Foreskin fibroblast (primary cell): ENCODE measurements at places on chromosomes 6 and 20.

GRCh38 chr6:158849899-158850806 is 31.0 kb upstream of the EZR start:
- DNase-seq, result peak; percentile 89

GRCh38 chr6:111838749-111839484 is 34.3 kb downstream of the FYN start:
- no peak for DNase-seq

DNA sequence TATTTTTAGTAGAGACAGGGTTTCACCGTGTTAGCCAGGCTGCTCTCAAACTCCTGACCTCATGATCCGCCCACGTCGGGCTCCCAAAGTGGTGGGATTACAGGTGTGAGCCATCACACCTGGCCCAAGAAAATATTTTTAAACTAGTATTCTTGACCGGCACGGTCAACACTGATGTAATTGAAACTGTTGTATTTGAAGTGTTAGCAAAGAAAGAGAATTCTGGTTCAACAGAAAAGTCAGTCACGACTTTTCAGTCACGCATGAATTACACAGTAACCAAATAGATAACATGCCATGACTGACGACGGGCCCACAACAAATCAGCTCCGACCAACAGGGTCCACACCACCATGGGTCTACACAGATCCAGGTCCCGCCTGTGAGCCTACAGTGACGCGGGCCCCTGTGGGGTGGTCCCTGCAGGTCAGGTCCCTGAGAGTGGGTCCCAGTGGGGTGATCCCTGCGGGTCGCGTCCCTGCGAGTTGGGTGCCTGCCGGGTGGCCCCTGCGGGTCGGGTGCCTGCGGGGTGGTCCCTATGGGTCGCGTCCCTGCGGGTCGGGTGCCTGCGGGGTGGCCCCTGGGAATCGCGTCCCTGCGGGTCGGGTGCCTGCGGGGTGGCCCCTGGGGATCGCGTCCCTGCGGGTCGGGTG is 1.0 kb downstream of the GMEB2 start:
- DNase-seq, result no peak

DNA sequence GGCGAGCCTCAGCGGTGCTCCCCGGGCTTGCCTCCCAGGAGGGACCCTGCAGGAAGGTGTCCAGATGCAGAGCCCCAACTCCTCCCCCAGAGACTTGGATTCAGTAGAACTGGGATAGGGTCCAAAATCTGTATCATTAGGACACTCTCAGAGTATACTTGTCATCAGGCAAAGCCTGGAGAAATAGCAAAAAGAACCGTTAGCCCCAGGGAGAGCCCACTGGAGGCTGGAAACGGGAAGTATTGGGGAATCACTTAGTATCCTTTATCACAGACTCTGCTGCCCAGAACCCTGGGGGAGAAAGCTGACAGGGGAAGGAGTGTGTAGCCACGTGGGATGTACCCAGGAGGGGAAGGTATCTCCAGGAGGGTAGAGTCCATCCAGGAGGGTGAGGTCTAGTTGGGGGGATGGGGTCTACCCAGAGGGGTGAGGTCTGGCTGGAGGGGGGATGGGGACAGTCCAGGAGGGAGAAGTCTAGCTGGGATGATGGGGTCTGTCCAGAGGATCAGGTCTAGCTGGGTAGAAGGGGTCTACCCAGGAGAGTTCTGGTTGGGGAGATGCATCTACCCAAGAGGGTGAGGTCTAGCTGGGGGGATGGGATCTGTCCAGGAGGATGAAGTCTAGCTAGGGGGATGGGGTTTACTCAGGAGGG is 107.2 kb downstream of the LY86 start:
- DNase-seq, result no peak

- DNase-seq, result no peak
These were observed 289.9 kb downstream of the KIF16B start for GRCh38 chr20:16283307-16283706.

- DNase-seq, result no peak
These were observed 53.2 kb upstream of the PBOV1 start for GRCh38 chr6:138271451-138271850.

DNA sequence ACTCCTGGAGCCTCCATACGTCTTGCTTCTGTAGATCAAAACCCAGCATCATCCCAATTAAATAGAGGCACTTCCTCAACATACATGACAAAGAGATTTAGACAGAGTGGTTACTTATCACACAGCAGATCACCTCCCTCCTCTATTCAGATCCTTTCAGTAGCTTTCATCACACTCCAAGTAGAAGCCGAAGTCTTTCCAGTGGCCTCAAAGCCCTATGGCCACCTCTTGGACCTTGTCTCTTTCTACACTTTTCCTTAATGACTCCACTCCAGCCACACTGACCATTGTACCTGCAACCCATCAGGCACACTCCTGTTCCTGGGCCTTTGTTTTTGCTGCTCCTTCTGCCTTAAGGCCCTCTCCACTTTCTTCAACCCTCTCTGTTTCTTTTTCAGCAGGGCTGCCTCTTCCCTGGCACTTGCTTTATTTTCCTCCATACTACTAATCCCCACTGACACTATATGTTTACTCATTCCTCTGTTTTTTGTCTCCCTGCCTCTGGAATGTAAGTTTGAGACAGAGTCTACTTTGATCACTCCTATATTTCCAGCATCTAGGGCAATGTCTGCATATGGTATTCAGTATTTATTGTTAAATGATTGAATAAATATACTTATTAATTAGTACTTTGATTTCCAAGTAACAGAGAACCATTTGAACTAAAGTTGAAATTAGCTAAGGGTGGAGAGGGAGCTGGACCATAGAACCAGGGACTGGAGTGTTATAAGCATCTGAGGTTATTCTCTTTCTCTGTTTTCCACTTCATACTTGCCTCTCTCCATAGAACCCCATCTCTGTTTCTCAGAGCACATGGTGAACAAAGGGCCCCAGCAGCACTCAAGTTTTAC is 43.4 kb upstream of the TRAM2 start:
- DNase-seq, result no peak

DNA sequence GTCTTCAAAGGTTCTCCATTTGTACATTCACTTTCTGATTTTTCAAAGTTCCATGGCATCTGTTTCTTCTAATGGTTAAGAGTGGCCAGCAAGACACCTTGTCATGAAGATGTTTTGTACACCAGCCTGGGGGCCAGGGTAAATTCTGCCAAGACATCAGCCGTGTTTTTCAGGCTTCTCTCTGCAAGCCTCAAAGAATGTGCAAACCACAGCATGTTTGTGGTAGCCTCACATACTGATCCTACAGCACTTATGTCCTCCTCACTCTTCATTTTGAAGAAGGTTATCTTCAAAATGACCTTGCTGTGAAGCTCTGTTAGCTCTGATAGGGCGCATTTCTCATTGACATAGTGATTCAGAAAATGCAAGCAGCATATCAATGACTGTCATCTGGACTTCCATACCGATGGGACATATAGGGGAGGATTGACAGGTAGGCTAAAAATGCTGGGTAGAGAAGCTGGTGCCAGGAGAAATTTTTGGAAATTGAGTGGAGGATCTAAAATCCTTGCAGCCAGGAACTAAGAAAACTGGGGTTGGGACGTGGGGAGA is 59.3 kb upstream of the SPTLC3 start:
- no peak for DNase-seq

DNA sequence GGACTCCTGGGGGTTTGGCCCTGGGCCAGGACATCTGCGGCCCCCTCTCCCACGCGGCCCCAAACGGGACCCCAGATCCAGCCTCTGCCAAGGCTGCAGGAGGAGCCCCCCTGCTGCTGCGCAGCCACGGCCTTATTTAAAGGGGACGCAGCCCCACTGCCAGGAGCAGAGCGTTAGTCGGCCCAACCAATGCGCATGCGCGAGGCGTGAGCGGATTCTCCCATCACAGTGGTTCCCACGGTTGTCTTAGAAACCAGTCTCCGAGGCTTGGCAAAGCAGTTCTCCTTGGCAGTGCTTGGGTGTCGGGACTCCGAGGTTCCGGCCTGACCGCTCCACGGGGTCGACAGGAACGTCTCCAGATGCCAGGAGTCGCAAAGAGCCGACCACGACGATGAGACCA is 288.3 kb upstream of the ZNF337 start:
- peak; percentile 2 for DNase-seq

- DNase-seq, result no peak
These were observed 118.4 kb upstream of the NXT1 start for GRCh38 chr20:23232219-23232581.

- DNase-seq, result no peak
These were observed 319.1 kb downstream of the RIMS1 start for GRCh38 chr6:72205500-72205899.

DNA sequence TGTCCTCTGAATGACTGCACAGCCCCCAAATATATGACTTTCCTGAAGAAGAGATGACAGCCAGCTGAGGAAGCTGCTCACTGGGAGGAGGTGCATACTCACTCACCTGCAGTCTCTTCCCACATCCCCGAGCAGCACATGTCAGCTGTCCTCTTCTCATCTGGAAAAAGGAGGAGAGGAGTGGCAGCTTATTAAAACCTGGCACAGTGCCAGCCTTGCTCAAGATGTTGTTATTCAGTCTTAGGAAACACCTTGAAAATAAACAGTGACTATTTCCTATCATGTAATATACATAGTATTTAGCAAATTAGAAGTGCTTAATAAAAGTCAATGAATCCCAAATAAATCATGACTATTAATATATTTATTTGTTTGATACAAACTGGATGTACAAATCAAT is 232.9 kb downstream of the EPM2A start:
- no peak for DNase-seq

GRCh38 chr6:144289006-144289405 is 3.9 kb downstream of the UTRN start:
- peak; percentile 40 for DNase-seq

GRCh38 chr6:155079985-155080452 is 84.9 kb downstream of the TIAM2 start:
- DNase-seq, result no peak

DNA sequence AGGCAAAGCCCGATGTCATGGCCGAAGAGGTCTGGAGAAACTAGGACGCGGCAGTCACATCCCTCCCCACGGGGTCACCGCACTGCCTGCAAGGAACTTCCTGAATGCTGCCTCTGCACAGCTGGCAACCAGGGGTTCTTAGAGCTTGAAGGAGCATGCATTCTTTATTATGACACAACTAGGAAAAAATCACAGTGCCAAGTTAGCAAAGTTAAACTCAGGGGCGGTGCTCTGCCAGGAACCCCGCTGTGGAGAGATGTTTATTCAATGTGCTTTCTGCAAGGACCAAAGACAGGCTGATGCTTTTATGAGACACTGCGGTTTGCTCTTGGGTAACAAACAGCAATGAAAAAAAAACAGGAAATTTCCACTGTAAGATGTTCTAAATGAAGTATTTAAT is 287.3 kb upstream of the FOXQ1 start:
- peak; percentile 93 for DNase-seq

DNA sequence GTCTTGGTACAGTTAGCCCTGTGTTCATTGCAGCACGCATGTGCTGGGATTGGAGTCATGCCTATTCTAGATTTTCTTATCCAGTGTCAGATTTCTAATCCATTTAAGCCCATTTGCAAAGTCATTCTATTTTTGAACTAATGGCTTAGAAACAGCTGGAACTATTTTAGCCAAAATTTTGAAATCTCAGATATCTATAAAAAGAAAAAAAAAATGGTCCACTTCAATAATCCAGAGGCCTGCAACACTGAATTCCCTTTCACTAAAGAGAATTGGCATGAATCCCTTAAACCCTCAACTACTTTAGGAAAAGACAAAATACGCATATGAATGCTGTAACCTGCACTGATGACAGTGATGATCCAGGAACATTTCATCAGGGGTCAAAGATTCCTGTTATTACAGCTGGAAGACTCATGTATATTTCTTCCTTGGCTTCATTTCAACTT is 1.5 kb downstream of the COL21A1 start:
- peak; percentile 81 for DNase-seq

DNA sequence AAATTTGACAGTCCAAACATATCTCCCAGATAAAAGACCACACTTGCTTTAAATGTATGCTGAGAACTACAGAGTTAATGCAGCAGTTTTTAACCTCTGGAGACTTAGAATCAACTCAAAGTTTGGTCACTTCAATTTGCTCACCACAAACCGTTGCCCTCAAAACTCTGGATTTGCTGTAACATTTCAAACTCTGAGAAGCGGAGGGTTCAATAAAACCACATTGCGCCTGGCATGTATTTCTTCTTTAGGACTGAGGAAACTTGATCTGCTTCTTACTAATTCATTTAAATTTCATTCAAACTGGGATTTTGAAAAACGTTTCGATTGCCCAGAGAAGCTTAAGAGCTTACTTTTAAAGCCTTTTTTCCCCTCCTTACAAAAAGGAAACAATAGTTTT is 115.8 kb downstream of the MTFR2 start:
- no peak for DNase-seq

GRCh38 chr20:14878676-14879019 is 541.2 kb upstream of the FLRT3 start:
- no peak for DNase-seq

- no peak for DNase-seq
These were observed 32.2 kb downstream of the MMUT start for GRCh38 chr6:49430866-49431265.

DNA sequence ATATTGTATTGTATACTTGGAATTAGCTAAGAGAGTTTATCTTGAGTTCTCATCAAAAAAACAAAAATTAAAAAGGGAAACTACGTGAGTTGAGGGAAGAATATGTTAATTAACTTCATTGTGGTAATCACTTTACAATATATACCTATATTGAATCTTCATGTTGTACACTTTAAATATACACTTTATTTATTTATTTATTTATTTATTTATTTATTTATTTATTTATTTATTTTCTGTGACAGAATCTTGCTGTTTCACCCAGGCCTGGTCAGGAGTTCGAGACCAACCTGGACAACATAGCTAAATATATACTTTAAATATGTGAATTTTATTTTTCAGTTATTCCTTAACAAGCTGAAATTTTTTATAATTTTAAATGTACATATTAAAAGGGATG is 74.1 kb downstream of the VIP start:
- no peak for DNase-seq

DNA sequence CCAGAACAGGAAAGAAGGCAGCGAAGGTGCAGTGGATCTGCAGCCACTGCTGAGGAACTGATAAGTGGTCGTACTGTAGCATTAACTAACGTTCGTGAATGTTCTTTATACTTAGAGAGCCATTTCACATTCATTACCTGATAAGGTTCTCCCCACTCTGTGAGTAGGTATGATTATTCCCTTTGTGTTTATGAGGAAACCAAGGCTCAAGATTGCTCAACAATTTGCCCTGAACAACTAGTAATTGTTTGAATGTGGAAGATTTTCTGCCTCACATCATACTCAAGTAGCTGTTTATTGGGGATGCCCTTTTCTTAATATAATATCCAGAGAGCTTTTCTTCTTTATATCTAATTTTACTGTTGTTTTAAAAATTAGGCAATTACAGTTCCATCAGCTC is 24.9 kb upstream of the ELOVL5 start:
- no peak for DNase-seq

DNA sequence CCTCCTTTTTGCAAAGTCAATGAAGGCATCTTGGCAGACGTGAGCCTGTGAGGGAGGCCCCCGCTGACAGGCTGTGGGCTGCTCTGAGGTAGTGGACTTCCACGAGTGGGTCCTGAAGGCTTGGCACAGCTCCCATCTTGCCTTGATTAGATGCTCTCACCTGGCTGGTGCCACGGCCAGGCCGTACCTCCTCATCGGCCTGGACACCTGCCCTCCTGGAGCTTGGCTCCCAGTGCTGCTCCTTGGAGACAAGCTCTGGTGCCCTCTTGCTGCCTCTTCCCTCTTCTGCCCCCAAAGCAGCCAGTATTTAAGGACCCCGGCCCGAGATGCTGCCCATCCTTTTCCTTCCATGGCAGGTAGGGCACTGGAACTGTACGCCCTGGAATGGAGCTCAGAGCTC is 93.5 kb downstream of the ERMARD start:
- no peak for DNase-seq
